ENCODE measurements at places on chromosomes 16 and 17.

DNA sequence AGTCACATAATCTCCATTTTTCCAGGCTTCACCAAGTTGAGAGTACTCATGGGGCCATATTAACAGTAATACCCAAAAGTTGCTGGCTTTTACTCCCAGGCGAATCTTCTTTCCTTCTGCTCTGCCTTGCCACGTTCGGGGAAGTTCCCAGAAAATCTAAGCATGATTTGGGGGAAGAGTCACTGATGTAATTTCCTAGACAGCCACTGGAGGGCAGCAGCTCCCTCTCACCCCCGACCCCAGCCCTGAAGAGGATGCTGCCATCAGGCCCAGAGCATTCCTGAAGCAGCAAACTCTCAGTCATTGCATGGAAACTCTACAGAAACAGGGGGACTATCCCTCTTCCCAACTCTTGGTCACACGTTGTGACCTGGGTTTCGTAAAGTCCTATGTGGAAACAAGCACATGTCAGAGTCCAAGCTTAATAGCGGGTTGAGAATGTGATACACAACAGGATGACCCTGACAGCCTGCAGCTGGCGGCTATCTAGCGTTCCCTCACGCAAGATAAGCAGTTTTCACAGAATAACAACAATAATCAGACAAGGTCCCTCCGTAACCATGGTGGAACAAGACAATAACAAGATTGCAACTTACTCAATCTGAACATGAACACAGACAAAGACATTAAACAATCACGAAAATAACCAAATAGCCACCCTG, 43.8 kb upstream of the DHX40 start:
- DNase-seq, result peak; percentile 38

DNA sequence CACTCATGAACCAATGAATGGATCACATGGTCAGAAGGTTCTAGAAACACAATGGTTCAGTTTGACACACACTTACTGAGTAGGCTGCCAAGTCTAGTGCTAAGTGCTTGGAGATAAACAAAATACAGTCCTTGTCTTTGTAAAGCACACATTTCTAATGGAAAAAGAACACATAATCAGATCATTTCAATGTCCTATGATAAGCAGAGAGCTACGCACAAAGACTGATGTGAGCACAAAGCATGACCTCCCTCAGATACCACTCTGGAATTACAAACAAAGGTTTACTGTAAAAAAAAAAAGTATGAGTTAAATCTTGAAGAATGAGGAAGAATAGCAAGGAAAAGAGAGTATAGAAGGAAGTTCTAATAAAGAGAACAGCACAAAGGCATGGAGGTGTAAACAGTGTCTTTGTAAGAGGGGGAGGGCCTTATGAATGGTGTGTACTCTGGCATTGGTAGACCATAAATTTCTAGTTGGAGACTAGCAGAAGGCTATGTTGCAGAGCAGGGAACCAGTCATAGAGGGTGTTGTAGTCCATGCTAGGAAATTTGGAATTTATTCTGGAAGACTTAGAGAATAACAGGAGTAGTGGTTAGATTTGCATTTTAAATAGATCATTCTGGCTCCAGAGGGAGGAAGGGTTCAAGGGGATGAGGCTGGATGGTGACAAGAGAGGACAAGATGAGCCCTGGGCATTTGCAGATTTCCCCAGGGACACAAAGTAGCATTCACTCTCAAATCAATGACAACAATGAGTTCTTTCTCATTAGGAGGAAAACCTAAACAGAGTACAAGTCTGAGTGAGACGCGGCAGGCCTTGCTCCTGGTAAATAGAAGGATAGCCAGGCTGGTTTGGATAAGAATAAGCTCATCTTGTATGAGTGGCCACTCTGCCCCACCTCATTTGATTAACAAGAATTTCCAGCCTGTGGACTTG, 468.0 kb downstream of the TOX3 start:
- DNase-seq, result no peak

GRCh38 chr16:66832661-66833305, 2.0 kb upstream of the NAE1 start:
- DNase-seq, result no peak

DNA sequence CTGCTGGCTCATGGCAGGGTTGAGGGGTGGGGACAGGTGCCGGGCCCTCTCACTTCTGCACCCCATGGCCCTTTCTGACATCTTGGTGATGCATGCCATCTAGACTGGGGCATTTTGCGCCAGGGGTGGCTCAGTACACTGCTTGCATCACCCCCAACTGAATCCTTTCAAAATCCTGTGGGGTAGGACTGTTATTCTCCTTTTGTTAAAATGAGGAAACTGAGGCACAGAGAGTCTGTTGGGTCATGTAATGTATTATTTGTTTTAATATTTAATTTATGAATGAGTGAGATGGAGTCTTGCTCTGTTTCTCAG, 9.9 kb downstream of the ADCY7 start:
- DNase-seq, result no peak

DNA sequence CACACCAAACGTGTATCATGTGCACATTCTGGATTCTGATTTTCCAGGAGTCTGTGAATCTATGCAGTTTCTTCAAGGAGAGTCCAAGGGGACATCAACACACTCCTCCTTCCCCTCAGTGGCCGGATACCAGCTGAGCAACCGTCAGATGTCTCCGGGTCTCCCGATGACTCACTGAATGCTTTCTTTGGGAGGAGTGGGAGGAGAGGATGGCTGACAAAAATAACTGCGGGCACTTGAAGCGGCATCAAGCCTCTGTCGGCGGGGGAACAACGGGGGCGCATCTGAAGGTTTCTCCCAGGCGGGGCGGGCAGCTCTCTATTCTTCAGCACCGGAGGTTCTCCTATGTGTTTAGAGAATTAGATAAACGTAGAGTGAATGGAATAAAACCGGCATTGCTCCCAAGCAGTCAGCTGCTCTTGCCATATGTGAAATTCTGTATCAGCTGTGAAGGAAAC, 24.6 kb upstream of the LRRC75A start:
- DNase-seq, result no peak

DNA sequence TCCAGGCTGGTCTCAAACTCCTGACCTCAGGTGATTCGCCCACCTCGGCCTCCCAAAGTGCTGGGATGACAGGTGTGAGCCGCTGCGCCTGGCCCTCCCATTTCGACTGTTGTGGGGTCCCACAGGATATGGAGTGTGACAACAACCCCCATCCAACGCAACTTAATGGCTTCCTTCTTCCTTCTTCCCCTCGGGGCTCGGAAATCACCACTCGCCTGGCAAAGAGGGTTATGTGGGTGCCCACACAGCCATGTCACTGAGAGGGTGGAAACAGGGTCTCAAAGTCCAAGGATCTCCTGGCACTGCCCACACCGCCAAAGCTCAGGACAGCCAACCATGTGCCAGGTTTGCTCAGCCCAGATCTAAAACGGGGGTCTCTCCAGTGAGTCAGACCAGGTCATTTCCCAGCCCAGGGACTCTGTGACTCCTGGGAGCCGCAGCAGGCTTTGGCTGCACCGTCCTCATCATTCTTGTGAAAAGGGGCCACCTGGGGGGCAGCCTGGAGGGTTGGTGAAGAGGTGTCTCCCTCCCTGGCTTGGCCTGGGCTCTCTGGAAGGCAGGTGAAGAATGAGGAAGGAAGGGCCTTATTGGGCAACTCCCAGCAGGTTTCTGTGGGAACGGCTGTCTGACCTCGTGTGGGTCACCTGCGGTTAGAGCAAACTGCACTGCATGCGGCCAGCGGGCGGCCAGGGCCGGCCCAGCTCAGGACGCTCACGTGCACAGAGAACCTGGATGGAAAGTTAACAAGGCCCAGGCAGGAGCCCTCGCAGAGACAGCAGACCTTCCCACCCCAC, 25.3 kb upstream of the LITAF start:
- DNase-seq, result no peak

Measured in effector CD4-positive, alpha-beta T cell (primary cell).